ENCODE measurements at places on chromosomes 12 and 14.
A peak's percentile ranks its signal among the peaks of the same experiment; 100 is the strongest.

- no peaks in the 10 kb centered on the region for H3K27me3 ChIP-seq
- H3K36me3 ChIP-seq = no peaks in the 10 kb centered on the region
- peaks cover 14% of the 10 kb centered on the region for H3K4me1 ChIP-seq
- H3K27ac ChIP-seq = peak overlapping the region; percentile 97
Measured at GRCh38 chr14:68627868-68628604, 164.8 kb downstream of the ZFP36L1 start.

DNA sequence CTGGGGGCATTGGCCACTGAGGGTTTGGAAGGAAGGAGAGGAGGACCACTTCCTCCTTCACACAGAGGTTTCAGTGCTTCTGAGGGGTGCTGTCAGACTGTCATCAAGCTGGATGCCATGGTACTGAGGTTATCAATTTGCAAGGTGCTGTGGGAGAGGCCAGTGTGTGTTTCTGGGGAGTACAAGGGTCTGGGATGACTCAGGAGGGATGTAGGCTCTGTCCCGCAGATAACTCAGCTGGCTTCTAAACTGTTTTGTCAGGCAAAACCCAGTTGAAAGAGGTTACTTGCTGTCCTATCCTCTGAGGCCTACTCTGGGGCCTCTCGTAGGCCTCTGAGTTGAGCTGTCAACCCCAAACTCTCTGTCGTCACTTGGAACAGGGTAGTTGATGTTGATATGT lies 22.8 kb downstream of the ADCK1 start:
- H3K4me1 ChIP-seq = no peaks in the 10 kb centered on the region
- H3K27me3 ChIP-seq = no peaks in the 10 kb centered on the region
- no peak overlapping the region for H3K4me3 ChIP-seq
- DNase-seq = no peak
- no peak overlapping the region for H3K27ac ChIP-seq
- H3K36me3 ChIP-seq = peaks cover 2% of the 10 kb centered on the region

DNA sequence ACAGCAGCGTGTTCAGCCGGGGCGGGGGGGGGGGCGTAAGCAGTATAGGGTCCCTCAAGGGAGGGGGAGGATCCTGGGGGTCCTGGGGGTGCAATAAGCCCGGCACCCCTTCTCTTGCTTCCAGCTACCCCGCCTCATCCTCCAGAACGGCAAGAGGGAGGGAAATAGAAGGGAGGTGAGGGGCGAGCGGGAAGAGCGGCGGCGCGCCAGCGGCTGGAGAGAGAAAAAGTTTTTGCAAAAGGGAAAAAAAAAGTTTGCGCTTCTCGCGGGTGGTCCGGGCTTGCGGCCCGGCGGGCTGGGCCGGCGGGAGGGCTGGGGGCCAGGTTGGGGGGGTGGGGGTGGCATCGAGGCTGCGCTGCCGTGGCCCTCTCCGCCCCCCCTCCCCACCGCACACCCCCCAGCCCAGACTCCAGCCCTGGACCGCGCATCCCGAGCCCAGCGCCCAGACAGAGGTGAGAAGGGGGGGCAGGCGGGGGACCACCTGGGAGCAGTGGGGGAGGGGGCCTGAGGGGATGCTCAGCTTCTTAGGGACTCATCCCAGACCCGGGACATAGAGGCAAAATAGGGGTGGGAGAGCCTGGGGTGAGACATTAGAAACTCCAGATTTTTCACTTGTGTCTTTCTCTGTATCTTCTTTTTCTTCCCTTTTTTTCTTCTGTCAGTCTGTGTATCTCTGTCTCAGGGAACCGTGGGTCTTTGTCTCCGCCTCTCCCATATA lies at the start of gene GLI1:
Gene GLI1 (plus strand): TSS at position 36 of the 718 bp plus-strand sequence. CDS start 3,907 bp downstream, outside the sequence.
- H3K4me3 ChIP-seq = peak within 1 kb of the TSS; percentile 45
- H3K27me3 ChIP-seq = no peaks in the 10 kb centered on the region
- H3K36me3 ChIP-seq = no peaks in the 10 kb centered on the region

DNA sequence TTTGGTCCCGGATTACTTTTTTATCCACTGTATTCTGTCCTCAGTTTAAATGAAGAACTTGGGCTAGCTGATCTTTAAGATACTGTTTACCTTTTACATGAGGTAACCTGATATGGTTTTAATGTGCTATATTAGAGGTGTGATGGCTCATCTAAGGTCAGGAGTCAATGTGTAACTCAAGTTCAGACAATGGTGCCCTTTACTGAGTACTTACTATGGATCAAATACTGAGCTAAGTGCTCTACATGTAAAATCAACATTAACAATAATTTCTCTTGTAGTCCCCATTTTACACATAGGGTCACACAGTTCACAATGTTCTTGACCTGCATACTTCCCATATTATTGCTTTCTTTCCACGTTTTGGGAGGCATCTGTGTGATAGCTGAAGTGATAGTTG lies 79.2 kb downstream of the CEP83 start:
- no peak for DNase-seq
- H3K27me3 ChIP-seq = no peaks in the 10 kb centered on the region
- H3K36me3 ChIP-seq = no peaks in the 10 kb centered on the region
- no peaks in the 10 kb centered on the region for H3K4me1 ChIP-seq

DNA sequence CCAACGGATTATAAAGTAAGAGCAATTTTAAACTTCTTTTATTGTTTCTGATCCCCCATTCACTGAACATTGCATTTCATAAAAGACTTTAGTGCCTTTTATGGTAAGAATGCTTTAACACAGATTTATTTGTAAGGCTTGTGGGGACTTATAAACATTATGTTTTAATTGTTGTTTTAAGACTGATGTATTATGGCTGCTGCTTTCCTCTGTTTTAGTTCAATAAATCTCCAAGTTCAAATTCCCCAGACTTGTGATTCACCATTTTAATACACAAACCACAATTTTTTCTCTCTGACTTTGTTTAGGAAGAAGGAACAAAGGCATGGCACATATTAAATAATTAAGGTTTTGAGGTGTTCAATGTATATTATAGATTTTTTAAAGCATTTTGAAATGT lies 753.3 kb downstream of the SLC6A15 start:
- no peak for DNase-seq
- no peaks in the 10 kb centered on the region for H3K4me1 ChIP-seq
- no peak overlapping the region for H3K4me3 ChIP-seq
- H3K27me3 ChIP-seq = no peaks in the 10 kb centered on the region
- no peak overlapping the region for H3K27ac ChIP-seq
- no peaks in the 10 kb centered on the region for H3K36me3 ChIP-seq

- no peaks in the 10 kb centered on the region for H3K36me3 ChIP-seq
- no peak overlapping the region for H3K4me3 ChIP-seq
Measured at GRCh38 chr14:68987653-68988036, 8.5 kb upstream of the ACTN1 start.

Measured in liver (tissue), 10 donors.